ENCODE measurements at places on chromosomes 2 and 18. TPM values are rescaled to one million over a fixed set of nuclear protein-coding genes. Genes with fewer than 3 reads are reported as not detected.
A peak's percentile ranks its signal among the peaks of the same experiment; 100 is the strongest.

- peak; percentile 68 for DNase-seq
- H3K27me3 ChIP-seq: peaks cover 46% of the 10 kb centered on the region
- peaks cover 47% of the 10 kb centered on the region for H3K4me1 ChIP-seq
- peak within 1 kb of the TSS; percentile 86 for H3K27ac ChIP-seq
- H3K36me3 ChIP-seq: peaks cover 18% of the 10 kb centered on the region
Measured at GRCh38 chr2:86790676-86791572, at the start of gene CD8A. Gene CD8A (minus strand): TSS chr2:86790913. CDS start chr2:86790825, 88 bp downstream.

Gene GKN2
- not detected for total RNA-seq

Gene STK36
- total RNA-seq: 15.3 TPM

- peaks cover 6% of the 10 kb centered on the region for H3K36me3 ChIP-seq
- H3K27ac ChIP-seq: no peak overlapping the region
- no peaks in the 10 kb centered on the region for H3K27me3 ChIP-seq
- H3K4me1 ChIP-seq: peaks cover 38% of the 10 kb centered on the region
Measured at GRCh38 chr18:13473751-13474150, 252.6 kb downstream of the FAM210A start.

- peaks cover 12% of the 10 kb centered on the region for H3K4me1 ChIP-seq
- peak overlapping the region; percentile 24 for H3K4me3 ChIP-seq
- no peak for DNase-seq
- no peaks in the 10 kb centered on the region for H3K36me3 ChIP-seq
Measured at GRCh38 chr2:102489646-102490045, 16.6 kb downstream of the SLC9A4 start.

- no peak overlapping the region for H3K27ac ChIP-seq
- peaks cover 3% of the 10 kb centered on the region for H3K36me3 ChIP-seq
- DNase-seq: no peak
- H3K4me3 ChIP-seq: no peak overlapping the region
Measured at GRCh38 chr2:26195040-26195984, 22.4 kb downstream of the GAREM2 start.

GRCh38 chr2:890791-891190 is 59.9 kb upstream of the SNTG2 start:
- peaks cover 11% of the 10 kb centered on the region for H3K4me1 ChIP-seq
- H3K36me3 ChIP-seq: peaks cover 2% of the 10 kb centered on the region
- H3K27me3 ChIP-seq: peaks cover 32% of the 10 kb centered on the region
- H3K4me3 ChIP-seq: no peak overlapping the region
- H3K27ac ChIP-seq: no peak overlapping the region
- DNase-seq: no peak

DNA sequence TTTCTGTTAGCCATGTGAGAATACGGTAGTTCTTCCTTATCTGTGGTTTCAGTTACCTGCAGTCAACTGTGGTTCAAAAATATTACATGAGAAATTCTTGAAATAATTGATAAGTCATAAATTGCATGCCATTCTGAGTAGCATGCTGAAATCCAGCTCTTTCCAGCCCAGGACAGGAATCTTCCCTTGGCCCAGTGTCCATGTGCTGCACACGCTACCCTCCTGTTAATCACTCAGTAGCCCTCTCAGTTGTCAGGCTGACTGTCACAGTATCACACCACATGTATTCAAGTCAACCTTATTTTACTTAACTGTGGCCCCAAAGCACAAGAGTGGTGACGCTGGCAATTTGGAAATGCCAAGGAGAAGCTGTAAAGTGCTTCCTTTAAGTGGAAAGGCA is 141.1 kb downstream of the TANC1 start:
- no peak for DNase-seq
- no peak overlapping the region for H3K4me3 ChIP-seq
- no peak overlapping the region for H3K27ac ChIP-seq
- no peaks in the 10 kb centered on the region for H3K4me1 ChIP-seq
- H3K36me3 ChIP-seq: no peaks in the 10 kb centered on the region

Gene PAX3
- not detected for total RNA-seq

- peak overlapping the region; percentile 84 for H3K4me3 ChIP-seq
- peaks cover 31% of the 10 kb centered on the region for H3K36me3 ChIP-seq
- peak overlapping the region; percentile 90 for H3K27ac ChIP-seq
- no peak for DNase-seq
Measured at GRCh38 chr2:84833481-84834150, 47.3 kb downstream of the TRABD2A start.

DNA sequence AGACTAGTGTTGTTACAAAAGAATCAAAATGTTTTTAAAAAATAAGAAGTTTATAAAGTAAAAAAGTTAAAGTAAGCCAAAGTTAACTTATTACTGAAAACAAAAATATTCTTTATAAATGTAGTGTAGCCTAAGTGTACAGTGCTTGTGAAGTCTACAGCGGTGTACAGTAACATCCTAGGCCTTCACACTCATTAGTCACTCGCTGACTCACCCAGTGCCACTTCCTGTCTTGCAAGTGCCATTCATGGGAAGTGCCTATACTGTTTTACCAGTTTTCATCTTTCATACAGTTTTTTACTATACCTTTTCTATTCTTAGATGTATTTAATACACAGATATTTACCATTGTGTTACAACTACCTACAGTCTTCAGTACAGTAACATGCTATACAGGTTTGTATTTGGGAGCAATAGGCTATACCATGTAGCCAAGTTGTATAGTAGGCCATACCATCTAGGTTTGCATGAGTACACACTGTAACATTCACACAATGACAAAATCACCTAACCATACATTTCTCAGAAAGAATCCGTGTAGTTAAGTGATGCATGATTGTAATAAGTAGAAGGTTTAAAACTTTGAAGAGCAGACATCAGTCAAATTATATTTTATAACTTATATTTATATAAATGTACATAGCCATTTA is 13.4 kb downstream of the SERPINB7 start:
- no peak overlapping the region for H3K27ac ChIP-seq
- no peaks in the 10 kb centered on the region for H3K4me1 ChIP-seq
- H3K27me3 ChIP-seq: no peaks in the 10 kb centered on the region
- H3K4me3 ChIP-seq: no peak overlapping the region
- no peaks in the 10 kb centered on the region for H3K36me3 ChIP-seq
- peak; percentile 74 for DNase-seq

DNA sequence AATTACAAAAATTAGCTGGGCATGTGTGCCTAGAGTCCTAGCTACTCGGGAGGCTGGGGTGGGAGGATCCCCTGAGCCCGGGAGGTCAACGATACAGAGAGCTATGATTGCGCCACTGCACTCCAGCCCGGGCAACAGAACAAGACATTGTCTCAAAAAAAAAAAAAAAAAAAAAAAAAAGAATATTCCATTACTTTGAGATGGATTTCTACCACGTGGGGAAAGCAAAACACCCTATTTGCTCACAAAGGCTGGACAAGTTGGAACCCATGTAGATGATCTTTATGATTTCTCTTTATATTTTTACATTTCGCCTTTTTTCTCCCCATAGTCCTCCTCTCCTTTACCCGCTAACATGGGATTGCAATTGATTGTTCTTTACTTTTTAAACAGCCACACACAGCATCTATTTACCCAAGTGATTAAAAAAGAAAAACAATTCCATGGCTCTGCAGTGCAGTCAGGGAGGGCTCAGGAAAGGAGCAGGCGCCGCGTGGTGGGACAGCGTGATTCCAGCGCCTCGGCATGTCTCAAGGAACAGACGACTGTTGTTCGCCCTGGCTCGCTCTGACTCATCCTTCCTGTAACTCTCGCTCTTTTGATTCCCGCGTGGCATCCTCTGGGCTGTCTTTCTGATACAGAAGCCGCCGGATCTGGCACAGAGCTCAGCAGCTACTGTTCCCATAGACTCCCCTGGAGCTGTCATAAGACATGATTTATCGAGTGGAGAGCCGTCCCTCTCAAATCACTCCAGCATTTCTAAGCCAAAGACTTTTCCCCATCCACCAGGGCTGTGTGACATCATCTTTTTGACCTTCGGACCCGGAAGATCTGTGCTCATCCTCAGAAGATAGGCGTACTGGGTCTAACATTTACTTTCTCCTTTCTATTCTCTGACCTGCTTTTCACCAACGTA is 230.4 kb upstream of the AGAP1 start:
- H3K36me3 ChIP-seq: no peaks in the 10 kb centered on the region
- H3K4me3 ChIP-seq: no peak overlapping the region
- no peak overlapping the region for H3K27ac ChIP-seq
- DNase-seq: no peak

- H3K4me3 ChIP-seq: no peak within 1 kb of the TSS
- H3K36me3 ChIP-seq: peaks cover 3% of the 10 kb centered on the region
- H3K4me1 ChIP-seq: no peaks in the 10 kb centered on the region
- H3K27me3 ChIP-seq: peaks cover 41% of the 10 kb centered on the region
Measured at GRCh38 chr18:57146956-57147636, at the start of gene BOD1L2. Gene BOD1L2 (plus strand): TSS chr18:57147087. CDS start chr18:57147313, 226 bp downstream.

- H3K36me3 ChIP-seq: no peaks in the 10 kb centered on the region
- DNase-seq: no peak
- H3K27ac ChIP-seq: no peak overlapping the region
- H3K4me3 ChIP-seq: no peak overlapping the region
- H3K4me1 ChIP-seq: peaks cover 29% of the 10 kb centered on the region
Measured at GRCh38 chr2:54899576-54900200, 150.6 kb downstream of the RTN4 start.

DNA sequence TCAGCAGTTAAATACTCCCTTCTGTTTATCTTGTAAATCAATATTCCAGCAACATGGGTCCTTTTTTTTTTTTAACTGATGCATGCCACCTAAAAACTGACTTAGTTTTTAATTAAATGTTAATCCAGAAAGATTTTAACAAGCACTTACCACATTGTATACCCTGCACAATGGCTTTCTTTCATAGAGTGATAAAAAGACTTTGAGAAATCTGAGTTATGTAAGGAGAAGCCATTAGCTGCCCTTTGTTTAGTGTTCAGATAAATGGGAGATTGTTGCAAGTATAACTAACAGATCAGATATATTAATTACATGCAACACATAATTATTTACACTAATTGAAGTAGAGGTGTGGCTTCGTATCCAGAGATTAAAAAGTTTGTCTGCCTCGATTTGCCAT is 22.7 kb upstream of the NFATC1 start:
- no peak overlapping the region for H3K4me3 ChIP-seq
- H3K4me1 ChIP-seq: peaks cover 33% of the 10 kb centered on the region
- H3K36me3 ChIP-seq: no peaks in the 10 kb centered on the region
- H3K27me3 ChIP-seq: no peaks in the 10 kb centered on the region
- H3K27ac ChIP-seq: no peak overlapping the region
- DNase-seq: no peak

Gene MROH2A
- not detected for total RNA-seq

DNA sequence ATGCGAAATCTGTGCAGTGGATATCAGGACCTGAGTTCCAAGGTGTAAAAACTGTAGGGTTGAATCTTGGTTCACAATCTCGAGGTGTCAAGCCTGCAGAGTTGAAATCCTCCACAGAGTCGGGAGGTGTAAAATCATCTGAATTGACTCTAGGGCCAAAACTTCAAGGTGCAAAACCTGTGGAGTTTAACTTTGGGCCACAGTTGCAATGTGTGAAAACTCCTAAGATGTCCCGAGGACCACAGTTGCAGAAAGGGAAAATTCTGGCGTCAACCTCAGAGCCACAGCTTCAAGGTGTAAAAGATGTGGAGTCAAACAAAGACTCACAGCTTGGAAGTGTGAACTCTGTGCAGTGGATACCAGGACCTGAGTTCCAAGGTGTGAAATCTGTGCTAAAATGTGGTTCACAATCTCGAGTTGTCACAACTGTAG is 9.8 kb upstream of the ZNF512 start:
- H3K27me3 ChIP-seq: peaks cover 13% of the 10 kb centered on the region
- H3K27ac ChIP-seq: no peak overlapping the region
- H3K4me3 ChIP-seq: no peak overlapping the region
- no peak for DNase-seq

GRCh38 chr2:98705333-98705617 is 25.7 kb downstream of the MGAT4A start:
- H3K27ac ChIP-seq: peak overlapping the region; percentile 35
- H3K27me3 ChIP-seq: no peaks in the 10 kb centered on the region
- H3K4me1 ChIP-seq: peaks cover 90% of the 10 kb centered on the region
- H3K4me3 ChIP-seq: no peak overlapping the region

DNA sequence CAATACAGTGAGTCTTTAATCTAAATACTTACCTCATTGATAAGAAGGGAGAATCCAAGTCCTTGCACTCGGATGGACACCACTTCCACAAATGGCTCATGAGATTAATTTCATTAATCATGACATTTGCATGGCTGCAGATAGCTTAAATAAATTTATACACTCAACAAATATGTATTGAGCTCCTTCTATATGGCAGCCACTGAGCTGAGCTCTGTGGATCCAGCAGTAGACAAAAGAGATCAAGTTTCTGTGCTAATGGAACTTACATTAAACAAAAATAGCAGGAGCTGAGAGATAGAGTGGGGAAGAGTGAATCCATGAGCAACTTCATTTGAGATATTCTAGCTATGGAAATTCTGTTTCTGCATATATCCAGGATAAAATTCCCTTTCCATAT is 44.4 kb downstream of the RAB27B start:
- no peak overlapping the region for H3K4me3 ChIP-seq
- H3K27ac ChIP-seq: no peak overlapping the region
- no peaks in the 10 kb centered on the region for H3K36me3 ChIP-seq
- no peak for DNase-seq

DNA sequence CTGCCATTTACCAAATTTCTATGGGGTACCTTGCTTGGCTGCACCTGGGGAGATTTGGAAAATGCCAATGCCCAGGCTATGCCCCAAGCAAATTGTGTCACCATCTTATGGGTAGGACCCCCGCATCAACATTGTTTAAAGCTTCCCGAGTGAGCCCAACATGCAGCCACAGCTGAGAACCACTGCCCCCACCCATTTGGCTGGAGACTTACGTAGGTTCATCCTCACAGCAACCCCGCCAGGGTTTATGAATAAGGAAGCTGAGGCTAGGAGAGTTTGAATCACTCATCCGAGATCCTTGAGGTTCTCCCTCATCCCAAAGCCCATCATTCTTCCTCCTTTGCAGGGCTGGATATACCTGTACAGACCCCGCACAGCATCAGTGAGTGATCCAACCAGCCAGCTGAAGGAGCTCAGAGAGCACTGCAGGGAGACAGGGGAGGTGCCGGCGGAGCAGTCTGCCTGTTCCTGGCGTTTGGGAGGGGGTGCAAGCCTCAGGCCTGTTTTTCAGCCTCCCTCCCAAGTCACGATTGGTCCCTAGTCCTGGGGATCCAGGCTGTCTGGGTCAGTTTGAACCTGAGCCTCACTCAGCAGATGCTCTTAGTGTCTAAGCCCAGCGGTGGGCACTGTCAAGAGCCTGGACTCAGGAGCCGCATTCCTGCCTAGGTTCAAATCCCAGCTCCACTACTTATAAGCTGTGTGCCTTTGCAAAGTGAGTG is 164.9 kb downstream of the SMAD7 start:
- no peak overlapping the region for H3K4me3 ChIP-seq
- H3K27ac ChIP-seq: no peak overlapping the region
- peaks cover 13% of the 10 kb centered on the region for H3K4me1 ChIP-seq
- DNase-seq: no peak

- no peaks in the 10 kb centered on the region for H3K36me3 ChIP-seq
- H3K27me3 ChIP-seq: no peaks in the 10 kb centered on the region
- no peak for DNase-seq
- no peak overlapping the region for H3K27ac ChIP-seq
- H3K4me3 ChIP-seq: no peak overlapping the region
- no peaks in the 10 kb centered on the region for H3K4me1 ChIP-seq
Measured at GRCh38 chr2:226002438-226002837, 602.9 kb downstream of the NYAP2 start.

Gene MOB4
- total RNA-seq: 20.9 TPM

GRCh38 chr2:114542695-114543094 is 100.3 kb downstream of the DPP10 start:
- H3K4me1 ChIP-seq: no peaks in the 10 kb centered on the region
- H3K27me3 ChIP-seq: peaks cover 25% of the 10 kb centered on the region
- no peak for DNase-seq
- no peaks in the 10 kb centered on the region for H3K36me3 ChIP-seq

Gene GKN1
- not detected for total RNA-seq

Gene UCN
- total RNA-seq: 7.6 TPM
